ENCODE measurements at places on chromosomes 3 and 15. TPM values are rescaled to one million over a fixed set of nuclear protein-coding genes. Genes with fewer than 3 reads are reported as not detected.

- DNase-seq = no peak
Observed at GRCh38 chr3:134368751-134369105, 5.5 kb downstream of the AMOTL2 start.

GRCh38 chr3:122688996-122689395 is 8.4 kb downstream of the PARP14 start:
- no peak for DNase-seq

GRCh38 chr15:29636140-29636539 is 186.1 kb downstream of the TJP1 start:
- DNase-seq = no peak

DNA sequence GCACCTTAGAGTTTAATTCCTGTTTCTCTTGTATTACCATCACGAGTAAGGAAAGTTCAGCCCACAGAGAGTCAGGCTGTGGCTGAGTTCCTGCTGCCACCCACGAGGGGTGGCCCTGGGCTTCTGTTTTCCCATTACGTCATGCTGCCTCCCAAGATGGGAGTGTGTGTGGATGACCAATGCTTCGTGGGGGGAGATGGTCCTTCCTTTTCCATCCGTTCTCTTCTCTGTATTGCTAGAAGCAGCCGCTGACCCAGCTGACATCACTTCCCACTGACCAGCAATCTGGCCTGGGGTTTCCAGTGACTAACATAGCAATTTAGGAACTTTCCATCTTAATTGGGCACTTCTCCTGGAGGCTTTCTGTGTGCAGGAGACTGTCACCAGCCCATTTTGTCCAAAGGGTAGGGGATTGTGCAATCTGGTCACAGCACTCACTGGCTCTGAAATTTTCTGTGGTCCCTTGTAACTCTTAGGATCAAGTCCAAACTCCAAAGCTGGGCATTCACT is 9.3 kb downstream of the IRAK2 start:
- peak; percentile 78 for DNase-seq

The RETNLB gene
- not detected for polyA plus RNA-seq

DNA sequence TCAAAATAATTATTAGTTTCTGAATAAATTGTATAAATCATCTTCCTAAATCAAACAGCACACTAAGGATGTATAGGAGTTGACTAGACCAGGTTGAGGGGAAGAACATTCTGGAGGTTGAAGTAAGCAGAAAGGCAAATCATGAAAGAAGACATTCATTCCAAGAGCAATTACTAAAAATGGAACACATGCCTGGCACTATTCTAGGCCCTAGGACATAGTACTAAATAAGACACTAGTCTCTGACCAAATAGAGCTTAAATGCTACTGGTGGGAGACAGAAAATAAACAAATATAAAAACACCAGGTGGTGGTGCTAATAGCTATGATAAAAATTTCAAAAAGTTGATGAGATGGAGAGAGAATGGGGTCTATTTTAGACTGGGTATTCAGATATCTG is 190.1 kb downstream of the TBC1D5 start:
- no peak for DNase-seq

The GOLGA8J gene
- polyA plus RNA-seq = not detected

DNA sequence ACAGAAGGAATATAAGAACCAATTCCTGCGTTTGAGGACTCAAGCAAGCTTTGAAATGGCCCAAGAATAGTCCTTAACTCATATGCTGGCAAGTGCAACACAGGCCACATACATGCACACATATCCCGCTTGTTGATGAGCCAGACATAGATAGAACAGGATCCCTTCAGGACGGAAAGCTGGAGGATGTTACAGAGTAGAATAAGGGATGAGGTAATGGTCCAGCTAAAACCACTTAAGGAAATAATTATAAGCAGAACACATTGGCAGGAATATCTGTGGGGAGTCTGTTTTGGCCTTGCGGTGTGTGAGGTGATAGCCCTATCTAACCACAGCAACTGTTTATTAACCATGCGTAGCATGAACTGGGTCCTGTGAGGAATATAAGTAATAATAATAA is 25.0 kb downstream of the SCG3 start:
- no peak for DNase-seq

The CAMK2N2 gene
- polyA plus RNA-seq = 0.17 TPM

The CDCP1 gene
- 1.3 TPM for polyA plus RNA-seq

DNA sequence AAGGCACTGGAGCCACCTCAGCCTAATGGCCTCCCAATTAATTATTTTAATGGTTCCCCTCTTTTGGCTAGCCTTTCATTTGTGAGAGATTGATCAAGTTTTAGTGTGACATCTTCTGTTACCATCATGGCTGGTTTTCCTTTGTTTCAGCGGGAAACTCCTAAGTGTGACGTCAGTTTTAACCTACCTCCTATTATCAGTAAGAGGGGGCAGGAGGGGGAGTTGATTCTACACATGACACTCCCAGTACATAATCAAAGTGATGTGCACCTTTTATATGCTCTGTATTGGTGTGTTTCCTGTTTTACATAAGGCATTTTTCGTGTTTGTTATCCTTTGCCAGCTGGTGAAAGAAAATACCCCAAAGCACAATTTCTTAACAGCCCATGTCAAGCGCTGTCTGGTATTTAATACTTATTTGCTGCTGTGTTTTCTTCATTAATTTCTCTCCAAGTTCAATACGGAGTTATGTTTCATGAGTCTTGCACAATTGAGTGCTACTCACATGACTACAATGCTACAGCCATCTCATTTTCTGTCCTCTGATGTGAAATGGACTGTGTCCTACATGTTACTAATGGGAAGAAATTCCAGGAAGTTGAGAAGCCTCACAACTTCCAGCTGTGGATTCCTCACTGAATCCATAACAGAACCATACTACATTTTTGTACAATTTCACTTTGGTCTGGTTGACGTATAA is 52.2 kb upstream of the POLR2M start:
- DNase-seq = peak; percentile 72

DNA sequence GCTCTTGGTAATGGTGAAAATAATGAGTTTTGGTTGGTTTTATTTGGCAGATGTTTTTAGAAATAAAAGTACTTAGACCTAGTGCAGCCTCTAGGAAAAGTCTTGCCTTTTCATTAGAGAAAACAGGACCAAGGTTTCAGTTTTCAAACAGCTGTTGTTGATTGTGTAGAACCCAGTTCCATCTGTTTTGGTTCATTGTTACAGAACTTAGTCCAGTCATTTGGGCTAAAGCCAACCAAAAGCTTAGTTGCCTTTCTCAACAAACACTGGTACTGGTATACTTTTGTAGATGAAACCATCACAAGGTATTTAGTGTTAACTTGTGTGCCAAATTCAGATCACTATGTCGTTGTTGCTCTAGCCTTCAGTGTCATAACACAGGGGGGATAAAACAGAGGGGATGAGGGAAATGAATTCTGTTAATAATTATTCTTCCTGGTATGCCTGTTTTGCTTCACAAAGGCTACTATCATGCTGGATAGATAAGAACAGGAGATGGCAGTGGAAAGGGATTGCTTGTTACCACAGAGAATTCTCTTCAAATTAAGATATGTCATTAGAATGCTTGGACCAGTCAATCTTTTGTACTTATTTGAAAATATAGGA is 12.6 kb upstream of the APH1B start:
- peak; percentile 20 for DNase-seq

DNA sequence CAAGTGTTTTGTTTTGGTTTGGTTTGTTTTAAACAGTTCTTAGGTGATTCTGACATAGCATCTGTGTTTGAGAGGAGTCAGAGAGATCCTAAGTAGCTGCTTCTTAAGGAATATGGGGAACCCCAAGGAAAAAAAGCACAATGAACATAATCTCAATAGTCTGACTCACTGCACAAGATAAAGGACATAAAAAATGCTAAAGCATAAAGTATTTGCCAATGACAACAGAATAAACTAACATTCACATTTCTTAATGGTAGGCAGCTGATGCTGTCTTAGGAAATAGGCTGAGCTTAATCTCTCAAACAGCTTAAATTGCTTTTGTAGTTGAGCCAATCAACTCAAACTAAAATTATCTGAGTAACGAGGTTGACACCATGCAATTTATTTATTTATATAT is 2.9 kb downstream of the NCEH1 start:
- DNase-seq = peak; percentile 66

DNA sequence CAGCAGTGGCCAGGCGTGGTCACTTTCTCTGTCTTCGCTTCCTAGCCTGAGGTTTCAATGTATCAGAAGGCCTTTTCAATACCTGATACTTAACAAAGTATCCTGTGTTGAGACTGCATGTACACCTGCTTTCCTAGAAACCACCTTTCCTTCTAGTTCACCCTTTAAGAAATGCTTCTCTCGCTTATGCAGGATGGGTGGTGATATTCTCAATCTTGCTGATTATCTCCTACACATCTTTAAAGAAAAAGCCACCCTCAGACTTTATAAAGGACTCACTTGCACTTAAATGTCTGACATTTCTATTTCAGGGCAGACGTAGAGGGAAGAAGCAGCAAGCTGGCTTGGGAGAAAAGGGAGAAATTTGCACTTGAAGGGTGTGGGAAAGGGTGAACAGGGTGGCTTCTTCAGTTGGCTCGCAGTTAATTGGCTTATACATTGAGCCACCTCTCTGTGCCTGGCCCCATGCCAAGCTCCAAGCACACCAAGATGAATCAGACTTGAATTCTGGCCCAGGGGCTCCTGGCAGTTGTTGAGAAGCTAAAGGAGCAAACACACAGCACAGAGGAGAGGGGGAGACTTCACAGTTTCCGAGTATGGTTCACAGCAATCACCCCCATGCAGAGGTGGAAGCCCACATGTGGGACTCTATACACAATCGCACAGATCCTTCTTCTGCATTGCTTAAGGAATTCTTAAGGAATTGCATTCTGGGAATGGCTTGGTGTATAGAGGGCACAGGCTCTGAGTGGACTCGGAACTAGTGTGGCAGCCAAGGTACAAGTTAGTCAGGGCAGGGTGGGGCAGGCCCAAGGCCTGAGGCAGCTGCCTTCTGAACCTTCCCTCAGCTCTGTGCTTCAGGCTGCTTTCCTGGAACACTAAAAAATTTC is 1.3 kb downstream of the ARL6IP5 start:
- no peak for DNase-seq

The KNG1 gene
- not detected for polyA plus RNA-seq

- DNase-seq = no peak
Observed at GRCh38 chr3:193812791-193813500, 219.9 kb downstream of the OPA1 start.

The DZIP1L gene
- 12.7 TPM for polyA plus RNA-seq

DNA sequence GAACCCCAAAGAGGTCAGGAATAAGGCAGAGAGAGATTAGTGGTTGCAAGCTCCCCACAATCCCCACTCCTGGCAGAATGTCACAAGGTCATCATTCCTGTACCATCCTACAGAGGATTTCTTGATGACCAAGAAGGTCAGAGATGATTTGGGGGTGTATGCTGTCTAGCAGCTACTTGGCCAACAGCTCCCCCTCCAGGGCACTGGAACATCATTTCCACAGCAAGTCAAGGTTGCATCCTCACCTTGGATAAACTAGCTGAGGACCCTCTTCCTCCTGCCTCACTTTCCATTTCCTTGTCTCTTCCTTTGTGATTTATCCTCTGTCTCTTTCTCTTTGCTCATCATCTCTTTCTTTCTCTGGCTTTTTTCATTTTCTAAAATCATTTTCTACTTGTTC is 106.3 kb downstream of the PROS1 start:
- DNase-seq = no peak

DNA sequence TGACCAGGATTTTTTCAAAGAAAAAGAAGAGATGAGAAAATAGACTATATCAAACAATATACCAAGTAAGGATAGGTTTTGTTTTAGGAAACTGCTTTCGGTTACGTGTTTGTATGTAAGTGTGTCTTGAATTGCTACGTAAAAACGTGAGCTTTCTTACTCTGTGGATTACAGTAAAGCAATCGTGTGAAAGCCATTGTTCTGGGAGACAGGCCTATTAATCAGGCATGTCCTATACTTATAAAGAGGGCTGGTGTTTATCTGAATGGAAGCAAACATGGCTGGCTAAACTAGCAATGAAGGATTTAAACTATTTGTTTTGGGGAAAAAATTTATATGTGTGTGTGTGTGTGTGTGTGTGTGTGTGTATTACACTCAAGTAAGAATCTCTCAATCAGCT is 2.6 kb downstream of the EHHADH start:
- no peak for DNase-seq

The KLHL6 gene
- not detected for polyA plus RNA-seq

DNA sequence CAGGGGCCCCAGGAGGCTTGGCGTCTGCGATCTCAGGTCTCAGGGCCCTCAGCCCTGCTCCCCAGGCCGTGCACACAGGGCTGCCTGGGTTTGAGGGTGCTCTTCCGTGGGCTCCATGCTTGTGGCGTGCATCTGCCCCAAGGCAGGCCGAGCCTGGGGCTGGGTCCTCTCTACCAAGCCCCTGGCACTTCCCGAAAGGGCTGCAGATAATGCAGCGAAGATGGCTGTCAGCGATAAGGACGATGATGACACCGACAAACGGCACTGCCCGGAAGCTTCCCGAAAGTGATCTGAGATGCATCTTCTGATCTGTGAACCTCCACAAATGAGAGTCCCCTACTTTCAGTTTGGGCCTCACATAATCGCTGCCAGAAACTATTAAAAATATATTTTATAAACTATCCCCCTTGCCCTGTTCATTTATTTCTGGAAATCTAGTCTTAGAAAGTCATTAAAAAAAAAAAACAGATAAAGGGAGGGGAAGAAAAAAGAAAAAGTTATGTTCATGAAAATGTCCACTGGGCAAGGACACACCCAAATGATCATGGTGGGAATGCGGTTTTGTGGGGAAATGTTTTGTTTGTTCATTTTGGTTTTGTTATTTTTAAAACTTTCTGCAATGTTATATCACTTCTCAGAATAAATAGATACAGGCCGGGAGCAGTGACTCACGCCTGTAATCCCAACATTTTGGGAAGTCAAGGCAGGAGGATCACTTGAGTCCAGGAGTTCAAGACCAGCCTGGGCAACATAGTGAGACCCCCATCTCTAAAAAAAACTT is 51.5 kb downstream of the RPN1 start:
- no peak for DNase-seq

DNA sequence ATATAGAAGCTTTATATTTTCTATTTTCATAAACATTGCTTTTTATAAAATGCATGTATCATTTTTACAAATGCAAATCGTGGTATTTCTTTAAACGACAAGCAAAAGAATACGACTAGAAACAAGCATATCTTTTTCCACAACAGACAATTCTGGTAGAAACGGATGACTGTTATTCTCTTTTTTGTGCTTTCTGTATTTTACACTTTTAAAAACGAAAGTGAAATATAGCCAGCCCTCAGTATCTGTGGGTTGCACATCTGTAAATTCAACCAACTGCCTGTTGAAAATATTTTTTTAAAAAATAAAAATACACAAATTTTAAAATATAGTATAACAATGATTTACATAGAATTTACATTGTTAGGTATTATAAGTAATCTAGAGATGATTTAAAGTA is 61.3 kb downstream of the PRTG start:
- DNase-seq = no peak

DNA sequence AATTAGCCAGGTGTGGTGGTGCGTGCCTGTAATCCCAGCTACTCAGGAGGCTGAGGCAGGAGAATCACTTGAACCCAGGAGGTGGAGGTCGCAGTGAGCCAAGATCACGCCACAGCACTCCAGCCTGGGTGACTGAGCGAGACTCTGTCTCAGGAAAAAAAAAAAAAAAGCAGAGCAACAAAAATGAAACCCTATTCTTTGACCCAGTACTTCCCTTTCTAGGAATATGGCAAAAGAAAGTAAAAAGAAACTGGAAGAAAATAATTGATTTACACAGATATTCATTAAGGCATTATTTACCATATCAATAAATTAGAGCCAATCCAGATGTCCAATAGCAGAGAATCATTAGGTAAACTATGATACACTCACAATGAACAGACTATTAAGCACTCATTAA is 67.0 kb downstream of the GSK3B start:
- DNase-seq = no peak

All from BJ (cell line).